ENCODE measurements at places on chromosomes 7 and 10.

DNA sequence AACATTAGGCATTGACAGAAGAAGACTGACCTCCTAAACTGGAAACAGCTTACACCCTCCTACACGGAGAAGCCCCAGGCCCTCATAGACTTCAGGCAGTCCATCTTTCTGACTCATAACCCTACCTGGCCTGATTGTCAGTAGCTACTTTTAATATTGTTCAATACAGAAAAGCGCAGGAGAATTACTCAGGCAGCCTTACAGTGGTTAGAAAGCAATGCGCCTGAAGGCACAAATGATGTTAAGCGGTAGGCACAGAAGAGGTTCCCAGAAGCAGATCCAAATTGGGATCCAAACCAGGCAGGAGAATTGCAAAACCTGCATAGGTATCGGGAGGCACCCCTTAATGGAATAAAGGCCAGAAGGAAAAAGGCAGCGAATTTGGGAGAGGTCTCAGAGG lies 5.4 kb upstream of the CYREN start:
- H3K4me3 ChIP-seq, result no peak overlapping the region
- no peaks in the 10 kb centered on the region for H3K4me1 ChIP-seq
- H3K36me3 ChIP-seq, result no peaks in the 10 kb centered on the region

GRCh38 chr7:123484199-123484598 lies 50.2 kb downstream of the IQUB start:
- no peaks in the 10 kb centered on the region for H3K27me3 ChIP-seq
- H3K36me3 ChIP-seq, result no peaks in the 10 kb centered on the region
- H3K4me3 ChIP-seq, result no peak overlapping the region
- DNase-seq, result no peak

DNA sequence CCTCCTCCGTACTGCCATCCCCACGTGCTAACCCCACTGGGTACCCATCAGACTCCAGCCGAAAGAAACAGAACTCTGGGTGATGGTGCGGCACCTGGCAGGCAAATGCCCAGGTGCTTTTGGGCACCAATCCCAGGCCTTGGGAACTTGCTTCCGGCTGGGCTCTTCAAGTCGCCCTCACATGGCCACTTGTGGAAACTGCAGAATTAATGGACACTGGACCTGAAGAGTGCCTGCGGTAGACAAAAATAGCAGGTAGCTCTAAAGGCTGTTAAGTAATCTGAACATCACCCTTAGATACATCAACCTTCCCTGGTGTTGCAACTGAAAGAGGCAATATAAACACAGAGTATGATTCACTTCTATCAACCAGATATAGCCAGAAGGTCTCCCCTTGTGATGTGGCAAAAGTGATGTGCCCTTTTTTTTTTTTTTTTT lies 644.4 kb downstream of the GRM8 start:
- H3K27ac ChIP-seq, result no peak overlapping the region
- no peak overlapping the region for H3K4me3 ChIP-seq
- H3K27me3 ChIP-seq, result no peaks in the 10 kb centered on the region
- no peaks in the 10 kb centered on the region for H3K36me3 ChIP-seq

GRCh38 chr10:42940487-42941294 lies 136.2 kb upstream of the RET start:
- H3K4me1 ChIP-seq, result no peaks in the 10 kb centered on the region
- H3K27me3 ChIP-seq, result no peaks in the 10 kb centered on the region
- no peak overlapping the region for H3K4me3 ChIP-seq
- no peaks in the 10 kb centered on the region for H3K36me3 ChIP-seq

DNA sequence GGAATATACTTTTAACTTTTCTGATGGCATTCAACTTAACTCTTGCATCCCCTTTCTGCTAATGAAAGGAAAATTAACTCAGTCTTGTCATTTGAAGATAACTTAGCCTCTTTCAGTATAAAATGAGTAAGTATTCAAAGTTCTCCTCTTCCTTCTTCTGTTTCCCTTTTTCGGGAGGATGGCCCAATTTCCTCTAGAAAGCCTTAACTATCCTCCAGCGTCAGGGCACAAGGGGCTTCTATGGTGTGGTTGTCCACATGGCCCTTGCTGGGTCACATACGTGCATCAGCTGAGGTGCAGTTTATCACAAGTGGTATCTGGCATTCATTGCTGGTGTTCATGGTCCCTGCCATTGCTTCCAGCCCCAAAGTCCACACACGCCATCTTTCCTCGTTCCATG lies 17.8 kb upstream of the GSAP start:
- H3K36me3 ChIP-seq, result no peaks in the 10 kb centered on the region
- no peaks in the 10 kb centered on the region for H3K4me1 ChIP-seq
- no peak overlapping the region for H3K27ac ChIP-seq
- no peaks in the 10 kb centered on the region for H3K27me3 ChIP-seq
- no peak overlapping the region for H3K4me3 ChIP-seq

Measured in testis (tissue), 5 donors.